ENCODE measurements at places on chromosomes 5 and 9. TPM values are rescaled to one million over a fixed set of nuclear protein-coding genes. Genes with fewer than 3 reads are reported as not detected.

DNA sequence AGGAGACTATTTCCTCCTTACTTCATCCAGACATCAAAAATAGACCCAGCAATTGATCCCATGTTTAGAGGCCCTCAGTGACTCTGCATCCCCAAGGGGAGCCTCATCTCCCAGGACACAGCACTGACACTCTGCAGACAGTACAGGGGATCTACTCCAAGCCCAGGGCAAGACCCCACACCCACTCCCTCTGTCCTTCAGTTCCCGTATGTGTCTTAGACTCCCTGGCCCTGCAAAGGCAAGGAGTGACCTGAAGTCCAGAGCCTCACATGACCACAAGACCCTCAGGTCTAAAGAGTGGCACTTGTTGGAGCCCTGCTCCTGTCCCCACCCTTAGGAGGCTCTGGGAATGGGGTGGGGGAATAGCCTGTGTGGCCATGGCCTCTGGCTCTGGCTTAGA is 21.7 kb downstream of the IGIP start:
- no peaks in the 10 kb centered on the region for H3K36me3 ChIP-seq
- H3K4me1 ChIP-seq = peaks cover 14% of the 10 kb centered on the region
- no peak for DNase-seq
- peaks cover 12% of the 10 kb centered on the region for H3K27me3 ChIP-seq

- DNase-seq = peak; percentile 53
- peaks cover 22% of the 10 kb centered on the region for H3K4me1 ChIP-seq
- H3K27ac ChIP-seq = no peak overlapping the region
- H3K27me3 ChIP-seq = peaks cover 28% of the 10 kb centered on the region
- no peaks in the 10 kb centered on the region for H3K36me3 ChIP-seq
- no peak overlapping the region for H3K4me3 ChIP-seq
Measured at GRCh38 chr9:22244139-22245011, 202.2 kb upstream of the DMRTA1 start.

GRCh38 chr9:123069010-123069481 is 35.6 kb downstream of the GPR21 start:
- no peak overlapping the region for H3K4me3 ChIP-seq
- DNase-seq = no peak

- H3K4me3 ChIP-seq = peak overlapping the region; percentile 80
- H3K27ac ChIP-seq = peak overlapping the region; percentile 44
- H3K36me3 ChIP-seq = peaks cover 1% of the 10 kb centered on the region
- H3K27me3 ChIP-seq = no peaks in the 10 kb centered on the region
Measured at GRCh38 chr5:180070756-180071530, 616 bp downstream of the RNF130 start.

GRCh38 chr9:128723352-128723865 is 518 bp downstream of the ZDHHC12 start:
- peaks cover 25% of the 10 kb centered on the region for H3K4me1 ChIP-seq
- peak overlapping the region; percentile 95 for H3K4me3 ChIP-seq
- no peak for DNase-seq
- no peaks in the 10 kb centered on the region for H3K27me3 ChIP-seq

GRCh38 chr5:128682669-128683068 is 144.6 kb upstream of the FBN2 start:
- no peaks in the 10 kb centered on the region for H3K36me3 ChIP-seq
- no peak overlapping the region for H3K27ac ChIP-seq
- no peaks in the 10 kb centered on the region for H3K4me1 ChIP-seq
- H3K27me3 ChIP-seq = peaks cover 2% of the 10 kb centered on the region
- DNase-seq = no peak

GRCh38 chr5:140351609-140352334 is 5.4 kb upstream of the HBEGF start:
- DNase-seq = peak; percentile 65
- no peaks in the 10 kb centered on the region for H3K27me3 ChIP-seq
- no peaks in the 10 kb centered on the region for H3K36me3 ChIP-seq
- H3K4me3 ChIP-seq = no peak overlapping the region

GRCh38 chr5:138425079-138425478 is 13.8 kb upstream of the REEP2 start:
- no peak for DNase-seq
- peak overlapping the region; percentile 2 for H3K27ac ChIP-seq
- H3K4me3 ChIP-seq = no peak overlapping the region
- H3K27me3 ChIP-seq = no peaks in the 10 kb centered on the region
- no peaks in the 10 kb centered on the region for H3K4me1 ChIP-seq

GRCh38 chr5:73751254-73751914 is 125.4 kb downstream of the ARHGEF28 start:
- H3K27ac ChIP-seq = no peak overlapping the region
- H3K36me3 ChIP-seq = no peaks in the 10 kb centered on the region
- no peak overlapping the region for H3K4me3 ChIP-seq
- peaks cover 27% of the 10 kb centered on the region for H3K27me3 ChIP-seq

DNA sequence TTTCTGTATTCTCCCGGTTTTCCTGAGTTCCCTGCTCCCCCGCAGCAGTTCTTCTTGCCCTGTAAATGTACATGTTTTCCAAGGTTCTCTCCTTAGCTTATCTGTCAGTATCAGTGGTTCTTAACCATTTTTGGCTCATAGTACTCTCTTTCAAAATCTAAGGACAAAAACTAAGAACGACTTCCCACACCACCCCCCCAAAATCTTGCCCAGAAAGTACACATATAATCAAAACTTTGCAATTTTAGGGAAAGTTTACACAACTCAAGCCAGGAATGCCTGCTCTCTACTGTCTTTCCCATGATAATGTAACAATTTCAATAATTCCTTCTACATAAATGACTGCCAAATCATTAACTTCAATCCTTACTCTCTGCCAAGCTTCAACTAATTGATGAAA is 4.5 kb downstream of the DCAF12 start:
- H3K27me3 ChIP-seq = no peaks in the 10 kb centered on the region
- H3K36me3 ChIP-seq = peaks cover 44% of the 10 kb centered on the region
- no peak overlapping the region for H3K4me3 ChIP-seq

DNA sequence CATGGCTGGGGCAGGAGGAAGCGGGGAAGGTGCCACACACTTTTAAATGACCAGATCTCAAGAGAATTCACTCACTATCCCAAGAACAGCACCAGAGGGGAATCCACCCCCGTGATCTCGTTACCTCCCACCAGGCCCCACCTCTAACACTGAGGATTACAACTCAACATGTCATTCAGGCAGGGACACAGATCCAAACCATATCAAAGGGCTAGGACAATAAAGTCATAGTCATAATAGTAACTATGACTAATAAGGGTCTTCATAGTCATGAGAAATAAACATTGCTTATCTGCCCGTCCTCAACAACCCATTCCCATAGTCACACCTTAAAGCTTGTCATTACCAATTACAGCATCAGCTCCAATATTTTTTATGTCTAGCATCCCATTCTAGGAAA is 65.3 kb upstream of the SMC2 start:
- peaks cover 19% of the 10 kb centered on the region for H3K4me1 ChIP-seq
- no peaks in the 10 kb centered on the region for H3K27me3 ChIP-seq

DNA sequence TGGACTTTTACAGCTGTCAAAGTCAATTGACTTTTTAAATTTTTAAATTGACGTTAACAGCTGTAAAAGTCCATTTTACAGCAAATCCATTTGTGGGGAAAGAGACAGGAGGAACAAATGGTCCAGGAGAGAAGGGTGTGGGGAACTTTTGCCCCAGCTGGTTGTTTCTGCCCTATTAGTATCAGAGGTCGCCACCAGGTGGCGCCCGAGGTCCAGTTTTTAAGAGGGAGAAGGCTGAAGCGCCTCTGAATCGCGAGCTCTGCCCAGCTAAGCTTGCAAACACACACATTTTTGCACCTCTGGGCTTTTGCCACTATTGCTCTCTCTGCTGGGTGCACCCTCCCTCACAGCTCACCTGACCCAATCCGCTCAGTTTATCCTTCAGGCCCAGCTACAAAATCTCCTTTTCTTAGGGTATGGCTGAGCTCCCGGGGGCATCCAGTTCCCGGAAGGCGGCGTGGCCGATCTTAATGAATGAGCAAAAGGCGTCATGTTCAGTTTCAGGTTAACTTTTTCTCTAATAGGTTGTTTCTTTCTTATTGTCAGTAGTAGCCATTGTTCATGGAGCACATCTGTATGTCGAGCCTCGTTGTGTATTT is 6.3 kb upstream of the TTLL11 start:
- H3K36me3 ChIP-seq = peaks cover 4% of the 10 kb centered on the region
- H3K27ac ChIP-seq = no peak overlapping the region
- H3K27me3 ChIP-seq = peaks cover 14% of the 10 kb centered on the region
- peak; percentile 89 for DNase-seq

- no peak overlapping the region for H3K4me3 ChIP-seq
- no peaks in the 10 kb centered on the region for H3K36me3 ChIP-seq
- no peaks in the 10 kb centered on the region for H3K4me1 ChIP-seq
- no peak overlapping the region for H3K27ac ChIP-seq
- no peak for DNase-seq
- H3K27me3 ChIP-seq = peaks cover 15% of the 10 kb centered on the region
Measured at GRCh38 chr9:122229485-122229837, 704 bp upstream of the LHX6 start.

GRCh38 chr5:59588922-59589321 is 304.6 kb downstream of the PDE4D start:
- H3K27ac ChIP-seq = no peak overlapping the region
- H3K4me3 ChIP-seq = no peak overlapping the region
- no peaks in the 10 kb centered on the region for H3K36me3 ChIP-seq
- peaks cover 9% of the 10 kb centered on the region for H3K4me1 ChIP-seq
- peaks cover 24% of the 10 kb centered on the region for H3K27me3 ChIP-seq

DNA sequence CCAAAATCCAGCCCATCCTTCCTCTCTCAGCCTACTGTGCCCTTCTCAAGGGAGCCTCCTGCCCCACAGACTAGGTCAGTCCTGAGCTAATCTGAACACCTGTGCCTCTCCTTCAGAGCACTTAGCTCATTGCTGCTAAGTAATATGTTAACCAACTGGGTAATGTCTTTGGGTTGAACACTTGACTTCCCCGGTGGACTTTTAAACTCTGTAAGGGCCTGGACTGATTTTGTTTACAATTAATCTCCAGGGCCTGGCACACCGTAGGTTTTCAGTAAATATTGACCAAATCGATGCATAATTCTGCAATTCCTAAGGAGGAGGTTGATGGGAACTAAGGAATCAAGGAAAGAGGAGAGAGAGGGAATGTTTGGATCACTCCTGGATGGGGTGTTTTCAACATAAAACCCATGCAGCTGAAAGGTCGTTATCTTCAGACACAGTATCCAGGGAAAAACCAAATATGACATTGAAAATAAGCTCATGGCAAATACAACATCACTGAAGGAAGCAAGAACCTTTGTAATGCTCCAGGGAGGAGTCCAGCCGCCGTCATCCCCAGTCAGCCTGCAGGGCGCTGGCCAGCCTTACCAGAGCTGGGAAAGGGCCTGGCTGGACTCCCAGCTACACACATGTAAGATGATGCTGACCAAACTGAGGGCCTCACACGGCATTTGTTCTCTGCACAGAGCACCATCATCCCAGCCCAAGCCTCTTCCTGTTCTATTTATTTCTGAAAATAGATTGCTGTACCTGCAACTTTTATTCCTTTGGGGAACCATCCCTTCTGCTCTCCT is 166.3 kb downstream of the C5orf15 start:
- no peak overlapping the region for H3K27ac ChIP-seq
- no peak for DNase-seq
- no peaks in the 10 kb centered on the region for H3K36me3 ChIP-seq
- peaks cover 18% of the 10 kb centered on the region for H3K27me3 ChIP-seq
- no peak overlapping the region for H3K4me3 ChIP-seq
- H3K4me1 ChIP-seq = no peaks in the 10 kb centered on the region

DNA sequence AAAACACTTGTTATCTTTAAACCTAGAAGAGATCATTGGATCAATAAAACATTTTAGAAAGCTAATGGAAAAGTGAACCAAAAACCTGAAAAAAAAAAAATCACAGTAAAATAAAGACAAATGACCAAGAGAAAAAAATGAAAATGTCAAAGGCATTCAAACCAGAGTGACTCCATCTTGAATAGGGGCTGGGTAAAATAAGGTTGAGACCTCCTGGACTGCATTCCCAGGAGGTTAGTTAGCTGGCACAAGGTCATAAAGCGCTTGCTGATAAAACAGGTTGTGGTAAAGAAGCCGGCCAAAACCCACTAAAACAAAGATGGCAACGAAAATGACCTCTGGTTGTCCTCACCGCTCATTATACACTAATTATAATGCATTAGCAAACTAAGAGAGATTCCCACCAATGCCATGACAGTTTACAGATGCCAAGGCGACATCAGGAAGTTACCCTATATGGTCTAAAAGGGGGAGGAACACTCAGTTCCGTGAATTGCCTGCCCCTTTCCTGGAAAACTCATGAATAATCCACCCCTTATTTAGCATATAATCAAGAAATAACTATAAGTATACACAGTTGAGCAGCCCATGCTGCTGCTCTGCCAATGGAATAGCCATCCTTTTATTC is 116.7 kb upstream of the NEK6 start:
- H3K36me3 ChIP-seq = no peaks in the 10 kb centered on the region
- no peak overlapping the region for H3K27ac ChIP-seq
- H3K4me3 ChIP-seq = no peak overlapping the region
- H3K4me1 ChIP-seq = peaks cover 5% of the 10 kb centered on the region
- peaks cover under 1% of the 10 kb centered on the region for H3K27me3 ChIP-seq

Gene LCN1
- total RNA-seq = not detected

Gene PCDHGB1
- total RNA-seq = not detected

Gene GABRP
- total RNA-seq = not detected

Gene PCDHGB2
- 0.18 TPM for total RNA-seq

Gene ACER2
- 1.5 TPM for total RNA-seq

Gene C9orf43
- total RNA-seq = 0.91 TPM

Gene ZCCHC10
- total RNA-seq = 32.2 TPM

Gene IL9
- 47.9 TPM for total RNA-seq

Gene IFNA21
- total RNA-seq = not detected

Gene MOB3B
- 0.88 TPM for total RNA-seq
